Type B pancreatic cell (in vitro differentiated cells): ENCODE measurements at places on chromosomes 12 and 14. TPM values are rescaled to one million over a fixed set of nuclear protein-coding genes. Genes with fewer than 3 reads are reported as not detected.

DNA sequence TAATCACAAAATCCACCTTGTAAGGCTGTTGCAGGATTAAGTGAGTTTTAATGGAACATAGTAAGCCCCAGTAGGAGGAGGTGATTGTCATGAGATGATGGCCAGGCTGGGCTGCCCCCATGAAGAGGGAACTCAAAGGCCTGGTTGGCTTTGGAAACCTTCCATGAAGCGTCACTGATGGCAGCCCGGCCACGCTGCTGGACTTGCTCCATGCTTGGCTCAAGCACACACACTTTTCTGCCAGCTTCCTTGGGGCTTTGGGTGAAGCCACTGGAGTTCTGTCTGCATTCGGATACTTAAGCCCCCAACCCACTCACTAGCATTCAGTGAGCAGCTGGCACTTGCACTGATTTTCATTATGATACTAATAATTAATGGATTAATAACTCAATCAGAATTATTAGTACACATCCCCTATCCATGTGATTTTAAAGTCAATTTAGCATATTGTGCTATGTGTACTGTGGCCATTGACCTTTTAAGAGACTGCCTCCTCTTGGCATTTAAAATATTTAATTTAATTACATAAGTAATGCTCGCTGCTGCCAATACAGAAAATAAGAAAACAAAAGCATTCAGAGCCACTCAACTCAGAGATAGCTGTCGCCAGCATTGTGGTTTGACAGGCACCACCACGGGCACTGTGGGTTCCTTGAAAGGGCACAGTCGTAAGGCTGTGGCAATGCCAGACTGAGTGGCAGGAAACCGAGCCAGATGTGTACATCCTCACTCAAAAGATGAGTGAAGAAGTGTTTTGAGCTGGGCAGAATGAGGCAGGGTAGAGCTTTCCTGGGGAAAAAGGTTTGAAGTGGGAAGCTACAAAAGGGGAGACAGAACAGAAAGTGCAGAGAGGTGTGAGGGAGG is 15.9 kb downstream of the KRT85 start:
- no peak for DNase-seq

- no peak for DNase-seq
Measured at GRCh38 chr14:95061317-95062093, 95.8 kb downstream of the DICER1 start.

Gene CCDC196
- total RNA-seq, result not detected in 2 replicates

DNA sequence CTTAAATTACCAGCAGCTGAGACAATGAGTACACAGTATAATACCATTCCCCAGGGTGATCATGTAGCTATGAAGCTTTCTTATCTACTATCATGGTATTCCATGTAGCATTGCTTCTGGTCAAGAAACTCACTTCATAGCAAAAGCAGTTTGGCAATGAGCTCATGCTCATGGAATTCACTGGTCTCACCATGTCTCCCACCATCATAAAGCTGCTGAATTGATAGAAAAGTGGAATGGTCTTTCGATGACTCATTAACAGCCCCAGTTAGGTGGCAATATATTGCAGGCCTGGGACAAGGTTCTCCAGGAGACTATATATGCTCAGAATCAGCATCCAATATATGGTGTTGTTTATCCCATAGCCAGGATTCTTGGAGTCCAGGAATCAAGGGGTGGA is 553.7 kb downstream of the FOXG1 start:
- no peak for DNase-seq

Gene PTPRQ
- total RNA-seq, result 0.36 and 1.3 TPM in 2 replicates

DNA sequence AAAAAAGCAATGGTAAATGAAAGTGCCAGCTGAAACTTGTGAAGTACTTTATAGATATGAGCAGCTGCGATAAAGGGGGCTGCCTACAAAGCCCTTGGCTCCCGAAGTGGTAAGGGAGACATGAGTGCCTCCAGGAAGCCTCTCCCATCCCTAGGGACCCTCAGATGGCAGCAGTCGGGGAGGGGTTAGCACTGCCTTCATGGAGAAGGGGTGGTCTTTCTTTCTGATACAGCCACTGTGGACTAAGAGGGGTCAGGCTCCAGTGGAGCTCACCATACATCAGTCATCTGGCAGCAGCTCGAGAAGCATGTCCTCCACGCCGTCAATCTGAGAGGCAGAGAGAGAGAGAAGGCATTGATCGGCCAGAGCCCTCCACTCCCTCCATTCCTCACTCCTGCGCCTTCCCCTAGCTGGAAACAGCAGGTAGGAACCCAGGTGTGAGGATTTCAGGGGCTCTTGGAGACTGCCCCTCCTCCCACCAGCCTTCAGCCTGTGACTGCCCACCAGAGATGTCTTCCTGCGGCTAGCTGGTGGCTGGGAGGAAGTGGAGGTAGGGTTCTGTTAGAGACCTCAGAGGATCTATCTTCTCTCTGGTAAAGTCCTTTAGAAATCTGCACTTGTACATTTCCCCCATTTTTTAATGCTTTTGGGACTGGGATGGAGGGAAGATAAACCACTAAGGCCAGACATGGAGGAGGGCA is 2.3 kb downstream of the TCL1A start:
- no peak for DNase-seq

Gene GLIPR1L1
- not detected in 2 replicates for total RNA-seq

DNA sequence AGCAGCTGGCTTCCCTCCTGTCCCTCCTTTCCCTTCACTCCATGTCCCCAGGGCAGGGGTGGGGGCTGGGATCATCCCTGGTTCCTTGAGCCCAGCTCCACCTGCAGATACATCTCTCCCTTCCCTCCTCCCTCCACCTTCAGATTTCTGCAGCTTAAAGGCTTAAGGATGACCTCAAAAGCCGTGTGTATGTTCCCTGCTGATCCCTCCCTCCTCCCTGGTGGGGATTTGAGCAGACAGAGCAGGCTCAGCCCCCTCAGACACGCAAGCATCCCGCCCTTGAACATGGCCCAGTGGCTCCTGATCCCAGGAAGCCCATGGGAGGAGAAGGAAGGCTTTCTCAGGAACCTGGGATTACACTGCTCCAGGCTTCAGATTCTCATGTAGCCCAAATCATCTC is 82.9 kb upstream of the RIN3 start:
- DNase-seq, result no peak
